ENCODE measurements at places on chromosomes 5 and 9.
A peak's percentile ranks its signal among the peaks of the same experiment; 100 is the strongest.

DNA sequence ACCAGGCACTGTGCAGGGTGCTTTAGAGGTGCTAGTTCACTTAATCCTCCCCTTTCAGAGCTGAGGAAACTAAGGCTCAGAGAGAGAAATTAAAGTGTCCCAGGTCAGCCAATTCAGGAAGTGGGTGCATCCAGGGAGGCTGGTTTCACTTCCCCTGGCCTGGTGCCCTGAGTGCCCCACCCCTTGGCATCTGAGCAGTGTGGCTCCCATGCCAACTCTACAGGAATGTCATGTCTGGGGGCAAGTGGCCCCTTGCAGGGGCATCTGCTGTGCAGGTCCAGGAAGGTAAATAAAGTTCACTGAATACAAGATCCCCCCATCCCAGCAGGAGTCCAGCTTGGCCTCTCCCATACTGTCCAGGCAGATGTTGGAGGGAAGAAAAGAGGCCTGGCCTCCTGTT is 4.4 kb upstream of the N4BP3 start:
- DNase-seq = no peak

- no peak for DNase-seq
Observed at GRCh38 chr5:320524-321229, 837 bp upstream of the AHRR start.

- no peak for DNase-seq
Observed at GRCh38 chr5:2208239-2208544, 325.5 kb upstream of the IRX4 start.

DNA sequence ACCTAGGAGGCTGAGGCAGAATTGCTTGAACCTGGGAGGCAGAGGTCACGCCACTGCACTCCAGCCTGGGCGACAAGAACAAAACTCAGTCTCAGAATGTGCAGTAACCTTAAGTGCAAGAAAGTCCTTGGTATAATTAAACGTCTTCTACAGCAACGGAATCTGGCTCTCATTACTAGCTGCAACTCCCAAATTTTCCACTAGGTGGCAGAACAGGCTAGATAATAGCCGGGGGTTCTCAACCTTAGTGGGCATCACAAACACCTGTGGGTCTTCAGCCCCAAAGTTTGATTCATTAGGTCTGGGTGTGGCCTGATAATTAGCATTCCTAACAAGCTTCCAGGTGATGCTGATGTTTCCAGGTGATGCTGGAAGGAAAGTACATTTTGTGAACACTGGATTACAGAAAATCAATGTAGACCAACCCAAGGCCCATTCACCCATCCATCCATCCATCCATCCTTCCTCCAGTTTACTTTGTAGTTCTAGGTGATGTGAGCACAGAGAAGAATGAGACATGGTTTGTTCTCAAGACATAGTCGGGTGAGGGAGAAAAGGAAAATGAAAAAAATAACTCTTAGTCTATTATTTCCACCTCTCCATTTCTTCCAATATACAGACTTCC is 37.3 kb downstream of the FBXW2 start:
- DNase-seq = peak; percentile 73

All from nephron progenitor cell (in vitro differentiated cells).